NCI-H2029 (cell line): ENCODE measurements at places on chromosomes 6 and 20.
A peak's percentile ranks its signal among the peaks of the same experiment; 100 is the strongest.

- no peak for DNase-seq
Observed at GRCh38 chr6:8207869-8208191, 105.5 kb upstream of the EEF1E1 start.

DNA sequence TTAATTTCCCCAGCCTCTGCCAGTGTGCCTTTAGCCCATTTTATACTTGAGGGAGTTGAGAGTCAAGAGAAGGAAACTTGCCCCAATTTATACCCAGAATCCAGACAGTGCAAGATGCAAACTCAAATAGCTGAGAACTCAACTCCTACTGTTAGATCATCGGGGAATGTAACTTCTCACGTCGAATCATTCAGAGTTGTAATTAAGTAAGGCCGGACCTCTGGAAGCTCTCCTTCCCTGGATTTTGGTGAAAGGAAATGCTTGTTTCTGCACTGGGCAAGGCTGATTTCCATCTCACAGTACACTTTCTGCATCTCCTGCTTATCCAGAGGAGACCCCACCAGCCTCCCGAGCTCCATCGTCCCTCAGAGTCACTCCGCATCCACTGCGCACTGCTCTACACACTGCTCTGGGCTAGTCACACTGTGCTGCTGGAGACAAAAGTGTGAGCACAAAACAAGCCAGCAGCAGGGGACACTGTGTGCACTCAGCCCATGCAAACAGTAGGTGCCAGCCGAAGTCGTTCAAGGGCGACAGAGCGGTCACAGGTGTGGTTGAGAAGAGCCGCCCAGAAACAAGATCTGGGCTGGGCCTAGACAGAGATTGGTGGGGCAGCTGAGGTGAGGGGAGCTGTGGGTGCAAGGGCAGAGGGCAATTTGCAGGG lies 150.4 kb upstream of the QKI start:
- DNase-seq, result no peak

DNA sequence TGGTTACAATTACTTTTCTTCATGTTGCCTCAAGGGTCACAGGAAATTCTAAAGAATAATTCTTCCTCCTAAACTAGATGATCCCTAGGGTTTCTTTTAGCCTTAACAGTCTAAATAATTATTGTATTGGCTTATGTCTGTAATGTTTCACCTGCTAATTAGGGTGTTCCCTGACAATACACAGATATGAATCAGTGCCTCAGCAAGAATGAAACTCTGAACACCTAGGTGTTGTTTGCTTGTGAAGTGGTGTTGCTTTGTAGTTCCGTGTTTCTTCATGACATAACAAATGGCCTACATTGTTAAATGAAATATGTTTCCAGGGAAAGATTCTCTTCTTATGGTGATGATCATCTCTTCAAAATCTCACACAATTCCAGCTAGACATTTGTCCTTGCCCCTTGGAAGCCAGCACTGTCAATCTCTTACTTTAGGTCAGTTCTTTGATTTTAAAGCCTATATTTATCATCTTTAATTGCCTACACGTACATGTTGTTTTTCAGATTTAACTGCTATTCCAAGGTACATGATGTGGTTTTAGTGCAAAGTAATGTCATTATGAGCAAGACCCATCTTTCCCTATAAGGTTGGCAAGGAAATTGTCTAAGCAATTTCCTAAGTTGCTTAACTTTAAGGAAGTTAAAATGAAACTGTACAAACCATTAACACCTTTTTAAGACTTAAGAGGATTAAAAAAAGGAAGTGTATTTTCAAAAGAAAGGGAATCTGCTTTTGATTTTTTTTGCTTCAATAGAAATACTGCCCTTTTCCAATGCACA lies 111.9 kb downstream of the TBC1D7 start:
- no peak for DNase-seq

- no peak for DNase-seq
Observed at GRCh38 chr6:32166411-32167061, 2.1 kb downstream of the EGFL8 start.

- no peak for DNase-seq
Observed at GRCh38 chr6:9248133-9248532, 812.8 kb upstream of the SLC35B3 start.

DNA sequence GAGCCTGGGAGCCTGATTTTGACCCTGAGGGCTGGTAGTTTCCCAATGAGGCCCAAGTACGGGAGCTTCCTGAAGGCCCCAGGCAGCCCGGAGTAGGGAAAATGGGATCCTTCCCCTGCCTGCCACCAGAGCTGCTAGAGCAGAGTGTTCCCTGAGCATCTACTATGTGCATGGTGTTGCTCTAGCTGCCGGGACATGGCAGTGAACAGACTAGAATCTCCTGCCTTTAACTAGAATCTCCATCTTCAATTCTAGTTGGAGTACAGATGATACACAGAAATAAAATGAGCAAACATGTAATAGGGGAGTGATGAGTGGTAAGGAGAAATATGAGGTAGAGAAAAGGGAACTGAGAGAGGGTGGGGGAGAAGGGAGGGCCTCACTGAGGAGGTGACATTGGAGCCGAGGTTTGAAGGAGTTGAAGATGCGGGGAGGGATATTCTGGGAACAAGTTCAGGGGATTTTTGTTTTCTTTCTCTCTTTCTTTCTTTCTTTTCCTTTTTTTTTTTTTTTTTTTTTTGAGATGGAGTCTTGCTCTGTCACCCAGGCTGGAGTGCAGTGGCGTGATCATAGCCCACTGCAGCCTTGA lies 18.5 kb downstream of the VSTM2L start:
- DNase-seq, result no peak

DNA sequence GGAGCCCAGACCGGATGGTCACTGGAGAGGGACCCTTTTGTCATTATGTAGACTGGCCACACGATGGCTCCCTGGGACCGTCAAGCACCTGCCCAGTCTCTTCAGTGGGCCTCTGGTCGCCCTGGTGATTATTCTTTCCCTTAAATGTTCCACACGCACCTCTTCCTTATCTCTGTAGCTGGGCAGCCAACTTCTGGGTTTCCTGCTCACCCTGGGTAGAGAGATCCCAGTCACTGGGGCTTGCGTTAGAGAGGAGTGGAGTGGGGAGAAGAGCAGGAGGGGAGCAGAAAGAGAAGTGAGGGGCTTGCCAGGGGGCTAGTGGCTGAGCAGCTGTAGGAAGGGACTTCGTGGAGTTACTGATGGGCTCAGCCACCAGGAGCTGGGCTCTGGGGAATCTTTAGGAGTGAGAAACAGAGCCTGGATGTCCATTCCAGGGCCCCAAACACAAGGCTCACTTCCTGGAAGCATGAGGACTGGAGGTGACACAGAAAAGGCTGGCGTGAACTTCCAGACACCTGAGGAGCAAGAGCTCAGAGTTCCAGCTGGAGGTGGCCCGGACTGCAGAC lies 150.1 kb downstream of the DHX35 start:
- peak; percentile 55 for DNase-seq

GRCh38 chr6:45541934-45542333 lies 164.2 kb upstream of the SUPT3H start:
- no peak for DNase-seq

GRCh38 chr20:63206878-63207277 lies 9.1 kb downstream of the YTHDF1 start:
- no peak for DNase-seq

DNA sequence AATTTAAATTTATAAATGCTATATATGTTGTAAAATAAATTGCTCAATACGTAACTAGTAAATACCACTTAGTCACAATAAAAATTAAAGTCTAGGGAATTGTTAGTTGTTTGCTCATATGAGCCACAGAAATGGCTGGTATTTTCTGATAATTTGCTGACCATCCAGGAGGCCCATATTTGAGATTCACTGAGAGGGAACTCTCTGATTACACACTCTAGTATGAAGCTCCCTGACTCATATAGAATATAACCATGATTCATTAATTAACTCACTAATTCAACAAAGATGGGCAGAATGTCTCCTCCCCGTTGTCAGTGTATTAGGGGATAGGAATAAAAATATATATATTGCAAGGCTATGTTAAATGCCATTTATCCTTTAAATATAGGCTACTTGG lies 46.6 kb upstream of the TMEM30A start:
- DNase-seq, result no peak

- no peak for DNase-seq
Observed at GRCh38 chr6:106490030-106490429, 129.5 kb downstream of the CRYBG1 start.

DNA sequence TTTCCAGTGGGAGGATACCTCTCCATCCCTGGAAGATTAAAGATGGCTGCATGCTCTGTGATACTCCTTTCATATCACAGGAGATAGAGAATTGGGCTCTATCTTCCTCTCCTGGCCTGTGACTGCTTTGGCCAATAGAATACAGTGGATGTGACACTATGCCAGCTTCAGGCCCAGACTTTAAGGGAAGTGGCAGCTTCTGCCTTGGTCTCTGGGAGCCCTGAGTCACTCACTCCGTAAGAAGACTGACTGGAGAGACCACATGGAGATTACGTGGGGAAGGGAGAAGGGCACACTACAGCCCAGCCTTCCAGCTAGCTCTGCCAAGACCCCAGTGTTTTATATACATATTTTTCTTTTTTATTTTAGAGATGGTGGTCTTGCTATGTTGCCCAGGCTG lies 10.4 kb upstream of the MMP9 start:
- DNase-seq, result no peak
